EH (cell line): ENCODE measurements at places on chromosomes 1 and 21.

DNA sequence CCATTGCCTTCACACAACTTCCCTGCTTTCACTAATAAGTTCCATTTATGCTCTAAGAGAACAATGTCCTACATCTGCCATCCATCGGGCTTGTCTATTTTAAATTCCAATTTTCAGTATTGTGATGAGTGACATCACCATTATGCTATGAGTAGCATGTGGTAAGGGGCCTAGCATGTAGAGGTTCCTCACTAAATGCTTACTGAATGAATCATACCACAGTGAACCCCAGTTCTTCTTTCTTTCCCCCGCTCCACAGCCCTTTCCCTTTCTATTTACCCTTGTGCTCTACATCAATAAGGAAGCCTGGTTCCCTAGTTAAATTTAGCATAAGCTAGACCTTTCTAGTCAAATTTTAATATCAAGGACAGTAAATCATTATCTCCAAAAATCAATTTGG is 195.0 kb upstream of the RGS18 start:
- no peak for DNase-seq

GRCh38 chr1:80181418-80181817 is 1174.9 kb upstream of the ADGRL4 start:
- DNase-seq: no peak

- DNase-seq: peak; percentile 58
These were observed 131.5 kb downstream of the KCNJ6 start for GRCh38 chr21:37784591-37785318.

GRCh38 chr1:183417772-183418491 is at the start of gene NMNAT2:
Gene NMNAT2, minus strand, starts transcription at chr1:183418380. Its CDS starts 113 bp downstream, at chr1:183418267.
- peak; percentile 42 for DNase-seq

DNA sequence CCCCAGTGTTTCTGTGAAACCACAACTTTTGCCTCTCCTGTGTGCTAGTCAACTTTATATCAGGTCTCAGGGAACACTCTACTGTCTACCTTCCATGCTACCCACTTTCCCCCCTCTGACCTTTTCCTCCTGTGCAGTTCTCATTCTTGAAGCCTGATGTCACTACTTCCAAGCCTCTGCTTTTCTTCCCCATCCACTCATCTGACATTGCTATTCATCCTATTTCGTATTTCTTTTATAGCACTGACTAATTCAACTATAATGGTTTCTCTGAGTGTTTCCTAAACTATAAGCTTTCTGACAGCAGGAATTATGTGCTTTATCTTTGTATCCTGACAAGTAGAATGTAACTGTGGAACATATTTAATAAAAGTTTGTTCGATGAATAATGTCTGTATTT is 18.2 kb upstream of the DPH5 start:
- DNase-seq: peak; percentile 73

DNA sequence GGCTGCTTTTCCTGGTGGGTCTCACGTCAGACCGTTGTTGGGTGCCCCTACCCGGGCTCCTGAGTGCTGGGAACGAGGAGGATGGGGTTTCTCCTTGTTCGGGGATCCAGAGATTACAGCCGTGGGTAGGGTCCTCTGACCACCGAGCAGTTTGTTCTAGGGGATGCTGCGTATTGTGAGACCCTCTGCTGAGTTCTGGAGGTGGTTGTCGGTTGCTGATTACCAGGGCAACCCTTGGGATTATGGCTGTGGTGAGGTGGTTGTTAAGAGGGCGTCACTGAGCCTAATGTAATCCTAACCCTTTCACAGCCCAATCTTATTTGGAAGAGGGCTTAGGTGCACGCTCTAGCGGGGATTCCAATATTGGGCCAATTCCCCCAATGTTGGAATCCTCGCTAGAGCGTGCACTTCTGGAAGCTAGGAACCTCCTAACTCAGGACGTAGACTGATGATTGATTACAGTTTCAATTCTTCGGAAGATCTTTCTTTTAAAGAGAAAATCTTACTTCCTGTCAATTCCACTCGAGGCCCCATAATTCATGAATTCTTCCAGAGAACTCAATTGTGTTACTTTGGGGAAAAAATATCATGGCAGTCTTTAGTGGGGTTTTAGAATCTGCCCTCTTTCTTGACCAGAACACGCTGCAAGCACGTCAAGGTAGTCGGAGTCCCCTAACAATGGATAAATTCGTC is 483 bp downstream of the TCEANC2 start:
- DNase-seq: peak; percentile 28
